ENCODE measurements at places on chromosomes 11 and 22.

GRCh38 chr11:69662806-69663205 lies 12.3 kb downstream of the LTO1 start:
- DNase-seq, result no peak

DNA sequence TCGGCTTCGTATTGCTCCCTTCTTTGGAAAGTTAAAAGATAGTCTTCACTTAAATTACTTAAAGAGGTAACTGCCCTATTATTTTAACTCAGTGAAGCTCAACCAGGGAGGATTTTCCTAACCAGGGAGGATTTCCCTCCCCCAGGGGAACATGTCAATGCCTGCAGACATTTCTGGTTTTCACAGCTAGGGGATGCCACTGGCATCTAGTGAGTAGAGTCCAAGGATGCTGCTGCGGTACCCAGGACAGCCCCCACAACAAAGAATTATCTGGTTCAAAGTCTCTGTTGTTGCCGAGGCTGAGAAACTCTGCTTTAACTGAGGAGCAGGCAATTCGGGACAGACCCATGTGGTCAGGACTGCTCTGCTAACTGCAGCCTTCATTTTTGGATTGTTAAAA lies 82.2 kb downstream of the DEPDC5 start:
- DNase-seq, result no peak

- no peak for DNase-seq
Observed at GRCh38 chr11:106304274-106304673, 226.8 kb downstream of the AASDHPPT start.

GRCh38 chr11:1087961-1088926 lies 13.6 kb downstream of the MUC2 start:
- no peak for DNase-seq

DNA sequence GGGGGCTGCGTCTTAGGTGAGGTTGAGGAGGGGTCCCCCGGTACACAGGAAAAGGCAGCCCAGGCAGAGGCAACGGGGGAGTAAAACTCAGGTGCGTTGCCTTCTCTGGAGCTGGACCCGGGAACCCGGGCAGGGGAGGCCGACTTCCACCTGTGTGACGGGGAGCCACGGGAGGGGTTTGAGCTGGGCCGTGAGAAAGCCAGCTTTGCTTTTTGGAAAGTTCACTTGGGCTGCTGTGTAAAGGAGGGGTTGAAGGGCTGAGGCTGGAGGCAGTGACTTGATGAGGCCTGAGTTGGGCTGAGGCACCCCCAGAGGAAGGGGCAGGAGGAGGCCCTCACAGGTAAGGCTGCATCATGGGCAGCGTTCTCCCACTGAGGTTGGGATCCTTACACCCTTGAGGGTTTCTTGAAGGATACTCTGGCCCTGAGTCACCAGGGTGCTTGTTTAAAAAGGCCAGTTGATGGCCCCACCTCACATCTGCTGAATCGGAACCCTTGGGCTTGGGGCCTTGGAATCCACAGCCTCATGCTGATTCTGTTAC lies 47.2 kb downstream of the CHRDL2 start:
- DNase-seq, result no peak

Data from NCI-H446 (cell line).